ENCODE measurements at places on chromosomes 2 and 18.

GRCh38 chr2:219511547-219512325 is 2.5 kb upstream of the ASIC4 start:
- no peak for DNase-seq

DNA sequence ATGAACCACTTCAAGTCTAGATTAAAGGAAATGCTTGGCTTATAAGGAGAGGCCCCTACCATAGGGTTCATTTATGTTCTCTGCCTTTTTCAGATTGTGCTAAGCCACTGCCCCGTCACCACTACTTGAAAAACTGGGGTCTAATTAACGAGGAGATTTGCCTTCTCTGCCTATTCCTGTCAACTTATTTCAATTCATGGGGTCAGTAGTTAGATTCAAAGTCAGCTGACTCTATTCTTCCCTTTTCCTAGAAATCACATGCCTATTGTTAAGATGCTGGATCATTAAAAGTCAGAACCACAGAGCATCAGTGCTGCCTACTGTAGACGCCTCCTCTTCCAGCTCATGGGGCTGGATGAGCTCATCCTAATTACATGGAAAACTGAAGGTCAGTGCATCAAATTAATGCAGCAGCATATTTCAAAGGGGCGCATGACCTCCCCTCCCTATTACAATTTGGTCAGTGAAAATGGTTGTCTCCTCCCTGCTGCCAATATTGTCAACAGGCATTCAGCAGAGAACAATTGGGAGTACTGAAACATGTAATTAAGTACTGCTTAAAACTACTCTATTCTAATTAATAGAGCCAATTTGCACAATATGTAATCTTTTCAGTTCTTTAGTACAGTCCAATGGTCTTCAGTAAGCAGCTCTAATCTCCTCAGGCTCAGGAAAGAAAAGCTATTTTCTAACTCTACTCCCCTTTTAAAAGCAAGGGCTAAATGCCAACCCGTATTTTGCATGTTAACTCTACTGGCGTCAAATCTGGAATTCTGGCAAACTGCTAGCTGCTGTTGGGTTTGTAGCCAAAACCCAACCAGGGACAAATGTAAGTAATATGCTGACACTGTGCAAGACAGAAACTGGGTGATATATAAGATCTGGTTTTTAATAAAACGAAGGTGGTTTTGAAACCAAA is 117.4 kb upstream of the ITGB6 start:
- DNase-seq, result no peak

DNA sequence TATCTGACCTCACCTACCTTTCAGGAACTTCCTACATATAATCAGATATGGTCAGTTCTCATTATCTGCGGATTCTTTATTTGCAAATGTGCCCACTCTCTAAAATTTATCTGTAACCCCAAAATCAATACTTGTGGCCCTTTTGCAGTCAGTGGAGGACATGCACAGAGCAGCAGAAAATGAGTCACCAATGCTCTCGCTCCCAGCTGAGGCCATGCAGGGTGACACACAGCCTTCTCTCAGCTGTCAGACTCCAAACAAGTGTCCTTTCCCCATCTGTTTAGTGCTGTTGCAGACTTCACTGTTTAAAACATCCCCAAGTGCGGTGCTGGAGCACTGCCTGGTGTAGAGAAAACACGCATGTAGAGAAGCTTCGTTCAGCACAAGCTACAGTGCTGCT is 171.9 kb upstream of the SALL3 start:
- DNase-seq, result peak; percentile 52

GRCh38 chr2:221716426-221717303 is 144.6 kb upstream of the EPHA4 start:
- DNase-seq, result no peak

GRCh38 chr2:86239745-86240144 is 40.5 kb downstream of the MRPL35 start:
- no peak for DNase-seq

- DNase-seq, result no peak
Observed at GRCh38 chr2:227390468-227391256, 2.9 kb upstream of the SCYGR1 start.

DNA sequence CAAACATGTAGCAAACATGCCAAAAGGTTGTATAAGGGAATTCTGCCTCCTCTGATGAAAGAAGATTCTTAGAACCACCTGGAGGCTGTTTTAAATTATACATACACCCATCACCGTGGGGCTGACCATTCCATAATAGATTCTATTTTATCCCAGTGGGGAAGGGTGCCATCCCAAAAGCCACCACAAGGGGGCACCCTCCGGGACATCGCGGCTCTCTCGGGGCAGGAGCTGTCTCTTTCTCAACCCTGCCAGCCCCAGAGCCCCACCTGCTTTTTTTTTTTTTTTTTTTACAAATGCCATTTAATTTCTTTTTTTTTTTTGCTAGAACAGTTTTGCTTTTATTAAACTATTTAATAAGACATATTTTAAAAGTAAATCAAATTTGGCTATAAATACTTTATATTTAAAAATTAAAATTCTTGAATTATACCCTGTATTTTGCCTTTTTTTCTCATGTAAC is 8.6 kb upstream of the MTCL1 start:
- peak; percentile 10 for DNase-seq

GRCh38 chr2:101153787-101154186 is 2.6 kb upstream of the TBC1D8 start:
- peak; percentile 21 for DNase-seq

DNA sequence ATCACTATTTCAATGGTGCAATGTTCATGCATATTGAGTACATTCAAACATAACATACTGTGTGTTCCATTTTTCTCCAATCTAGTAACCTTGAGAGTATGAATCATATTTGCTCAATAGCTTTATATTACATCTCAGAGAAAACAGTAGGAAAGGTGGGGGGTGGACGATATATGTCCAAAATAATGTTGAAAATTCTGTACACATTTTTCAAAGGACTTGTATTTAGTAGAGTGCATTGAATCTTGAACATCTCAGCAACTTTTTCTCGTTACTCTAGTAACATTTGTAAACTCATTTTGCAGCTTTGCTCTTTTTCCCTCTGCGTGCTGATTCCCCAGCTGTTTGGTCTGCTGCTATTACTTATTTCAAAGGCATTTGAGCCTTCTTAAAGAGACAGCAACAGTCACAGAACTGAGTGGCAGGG is 1487.0 kb downstream of the LRP1B start:
- no peak for DNase-seq

DNA sequence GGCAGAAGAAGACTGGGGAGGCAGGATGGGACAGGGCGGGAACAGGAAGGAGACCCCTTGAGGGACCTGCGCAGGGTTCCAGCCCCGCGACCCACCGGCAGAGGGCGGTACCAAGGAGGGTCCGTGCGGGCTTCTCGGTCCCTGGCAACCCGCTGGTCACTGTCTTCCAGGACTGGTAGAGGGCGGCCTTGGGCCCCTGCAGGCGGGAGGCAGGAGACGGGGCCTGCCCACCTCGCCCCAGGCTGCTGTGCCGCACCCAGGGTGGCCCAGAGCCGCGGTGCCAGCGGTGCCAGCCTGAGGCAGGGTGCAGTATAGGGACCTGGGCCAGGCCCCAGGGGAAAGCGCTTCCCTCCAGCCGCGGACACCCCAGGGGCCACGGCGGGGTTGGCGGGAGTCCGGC is 34.5 kb downstream of the NEURL3 start:
- no peak for DNase-seq

DNA sequence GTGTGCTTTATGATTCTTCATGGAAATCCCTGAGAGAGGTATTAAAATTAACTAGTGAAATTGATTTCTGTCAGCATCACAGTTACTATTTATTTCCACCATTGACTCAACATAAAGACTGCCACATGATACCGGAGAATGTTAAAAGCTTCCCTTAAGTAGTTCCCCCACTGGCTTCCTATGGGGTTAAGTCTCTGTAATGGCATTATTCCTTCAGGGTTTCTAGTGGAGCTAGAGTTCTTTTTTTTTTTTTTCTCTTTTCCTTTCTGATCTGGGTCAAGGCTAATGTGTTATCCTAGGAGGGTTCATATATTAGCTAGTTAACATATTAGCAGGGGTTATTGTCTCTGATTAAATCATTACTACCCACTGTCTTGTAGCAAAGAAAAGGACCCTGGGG is 1919.1 kb upstream of the PIK3C3 start:
- DNase-seq, result no peak

DNA sequence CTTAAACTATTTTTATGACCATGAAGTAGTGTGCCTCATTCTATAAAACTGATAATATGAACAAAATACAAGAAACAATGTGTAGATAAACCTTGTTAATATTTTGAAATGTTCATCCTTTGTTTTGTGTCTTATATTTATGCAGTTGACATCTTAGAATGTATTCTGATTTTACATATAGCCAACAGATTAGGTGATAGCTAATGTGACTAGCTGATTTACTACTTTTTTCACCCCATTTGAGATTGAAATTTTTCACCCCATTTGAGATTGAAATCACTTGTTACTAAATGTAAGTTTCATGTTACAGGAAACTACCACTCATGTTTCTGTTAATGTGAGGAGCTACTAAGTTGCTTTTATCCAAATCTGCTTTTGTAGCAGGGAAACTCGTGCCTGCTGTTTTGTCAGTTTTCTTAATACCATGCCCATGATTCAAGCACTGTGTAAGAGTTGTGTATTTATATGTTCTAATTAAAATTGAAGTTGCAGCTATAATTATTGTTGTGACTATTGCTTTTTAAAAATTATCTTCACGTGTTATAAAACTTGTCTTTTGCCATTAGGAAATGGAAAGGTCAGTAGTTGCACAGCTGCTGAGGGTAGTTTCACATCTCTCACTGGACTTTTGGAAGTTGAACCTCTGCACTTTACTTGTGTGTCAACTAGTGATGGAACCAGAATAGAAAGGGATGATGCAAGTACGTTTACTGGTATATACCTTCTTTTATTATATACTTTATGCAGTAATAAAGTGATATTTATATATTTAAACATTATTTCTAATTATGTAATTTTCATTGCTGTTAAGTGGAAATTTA is 96.6 kb downstream of the BIRC6 start:
- DNase-seq, result peak; percentile 26

DNA sequence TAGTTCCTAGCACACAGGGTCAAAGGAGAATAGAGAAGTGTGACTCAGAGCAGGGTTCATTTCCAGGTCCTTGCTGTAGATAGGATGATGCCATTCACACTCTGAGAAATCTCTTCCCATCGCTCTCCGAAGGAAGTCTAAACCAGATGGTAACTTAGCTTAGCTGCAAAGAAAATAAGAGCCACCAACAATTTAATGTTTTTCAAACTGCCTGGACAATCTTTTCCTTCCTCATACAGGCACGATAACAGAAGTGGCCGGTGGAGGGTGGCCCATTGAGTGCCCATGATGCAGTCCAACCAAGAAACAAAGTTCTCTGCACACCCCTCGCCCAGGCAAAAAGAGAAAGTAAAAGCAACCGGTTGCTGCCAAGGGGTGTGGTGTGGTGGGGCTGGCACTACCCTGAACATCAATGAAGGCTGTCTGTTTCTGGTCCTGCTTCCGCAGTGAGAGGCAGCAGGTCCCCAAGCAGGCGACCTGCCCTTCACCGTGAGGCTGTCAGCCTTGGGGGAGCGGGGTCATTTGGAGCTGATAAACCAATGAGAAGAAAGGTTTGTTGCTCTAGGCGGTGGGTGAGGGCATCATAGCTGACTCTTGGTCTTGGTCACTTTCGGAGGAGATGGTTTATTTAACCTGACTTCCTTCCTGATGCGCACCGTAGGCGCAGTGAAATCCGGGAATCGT is 105.6 kb upstream of the CD302 start:
- DNase-seq, result peak; percentile 78

- no peak for DNase-seq
Observed at GRCh38 chr18:10488017-10488416, 33.6 kb downstream of the APCDD1 start.

DNA sequence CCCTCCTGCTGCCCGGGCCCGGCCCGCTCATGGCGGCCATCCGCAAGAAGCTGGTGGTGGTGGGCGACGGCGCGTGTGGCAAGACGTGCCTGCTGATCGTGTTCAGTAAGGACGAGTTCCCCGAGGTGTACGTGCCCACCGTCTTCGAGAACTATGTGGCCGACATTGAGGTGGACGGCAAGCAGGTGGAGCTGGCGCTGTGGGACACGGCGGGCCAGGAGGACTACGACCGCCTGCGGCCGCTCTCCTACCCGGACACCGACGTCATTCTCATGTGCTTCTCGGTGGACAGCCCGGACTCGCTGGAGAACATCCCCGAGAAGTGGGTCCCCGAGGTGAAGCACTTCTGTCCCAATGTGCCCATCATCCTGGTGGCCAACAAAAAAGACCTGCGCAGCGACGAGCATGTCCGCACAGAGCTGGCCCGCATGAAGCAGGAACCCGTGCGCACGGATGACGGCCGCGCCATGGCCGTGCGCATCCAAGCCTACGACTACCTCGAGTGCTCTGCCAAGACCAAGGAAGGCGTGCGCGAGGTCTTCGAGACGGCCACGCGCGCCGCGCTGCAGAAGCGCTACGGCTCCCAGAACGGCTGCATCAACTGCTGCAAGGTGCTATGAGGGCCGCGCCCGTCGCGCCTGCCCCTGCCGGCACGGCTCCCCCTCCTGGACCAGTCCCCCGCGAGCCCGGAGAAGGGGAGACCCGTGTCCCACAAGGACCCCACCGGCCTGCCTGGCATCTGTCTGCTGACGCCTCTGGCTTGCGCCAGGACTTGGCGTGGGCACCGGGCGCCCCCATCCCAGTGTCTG is 767 bp downstream of the RHOB start:
- DNase-seq, result no peak

- DNase-seq, result no peak
Observed at GRCh38 chr2:191350826-191351225, 105.6 kb downstream of the MYO1B start.

GRCh38 chr2:98140210-98140609 is 53.2 kb downstream of the VWA3B start:
- no peak for DNase-seq

DNA sequence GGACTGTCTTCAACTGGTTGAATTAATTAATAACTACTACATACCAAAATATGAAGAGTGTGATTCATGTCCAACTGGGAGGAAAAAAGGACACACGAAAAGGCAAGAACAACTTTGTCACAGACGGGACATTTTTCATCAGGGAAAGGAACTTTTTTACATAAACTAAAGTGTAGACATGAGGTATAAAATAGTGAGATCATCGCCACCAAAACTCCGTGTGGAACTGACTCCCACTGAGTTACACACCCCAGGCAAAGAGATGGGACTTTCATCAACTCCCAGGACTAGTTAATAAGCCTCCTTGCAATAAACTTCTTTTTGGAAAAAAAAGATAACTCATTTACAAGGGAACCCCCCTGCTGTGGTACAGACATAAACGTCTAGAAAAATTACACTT is 12.9 kb upstream of the NMI start:
- DNase-seq, result no peak

DNA sequence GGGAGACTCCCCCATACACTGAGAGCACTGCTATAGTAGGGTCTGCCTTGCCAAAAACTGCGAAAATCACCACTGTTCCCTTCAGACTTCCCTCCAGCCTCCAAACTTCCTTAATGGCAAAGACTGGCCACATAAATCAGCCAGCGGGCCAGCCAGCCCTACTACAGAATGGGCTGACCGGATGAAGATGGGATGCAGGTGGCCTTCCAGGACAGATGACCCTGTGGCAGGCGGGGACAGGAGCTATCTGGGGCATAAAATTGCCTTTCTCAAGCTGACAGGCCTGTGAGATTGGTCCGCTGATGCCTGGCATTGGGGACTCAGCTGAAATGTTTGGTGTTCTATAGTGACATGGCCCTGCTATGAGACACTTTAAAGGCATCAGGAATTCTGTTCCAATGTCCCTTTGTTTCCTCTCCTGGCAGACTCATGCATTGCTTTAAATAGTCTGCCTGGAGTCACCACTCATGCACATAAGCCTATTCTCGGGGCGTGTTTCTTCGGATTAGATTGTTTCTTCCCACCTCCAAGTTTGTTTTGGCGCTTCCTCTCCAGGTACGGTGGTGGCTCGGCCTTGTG is 135.9 kb downstream of the ALPK2 start:
- DNase-seq, result no peak

- DNase-seq, result no peak
Observed at GRCh38 chr2:205755923-205756322, 73.6 kb downstream of the NRP2 start.

Measured in MV-4-11 (cell line).